ENCODE measurements at places on chromosomes 16 and 17.
A peak's percentile ranks its signal among the peaks of the same experiment; 100 is the strongest.

DNA sequence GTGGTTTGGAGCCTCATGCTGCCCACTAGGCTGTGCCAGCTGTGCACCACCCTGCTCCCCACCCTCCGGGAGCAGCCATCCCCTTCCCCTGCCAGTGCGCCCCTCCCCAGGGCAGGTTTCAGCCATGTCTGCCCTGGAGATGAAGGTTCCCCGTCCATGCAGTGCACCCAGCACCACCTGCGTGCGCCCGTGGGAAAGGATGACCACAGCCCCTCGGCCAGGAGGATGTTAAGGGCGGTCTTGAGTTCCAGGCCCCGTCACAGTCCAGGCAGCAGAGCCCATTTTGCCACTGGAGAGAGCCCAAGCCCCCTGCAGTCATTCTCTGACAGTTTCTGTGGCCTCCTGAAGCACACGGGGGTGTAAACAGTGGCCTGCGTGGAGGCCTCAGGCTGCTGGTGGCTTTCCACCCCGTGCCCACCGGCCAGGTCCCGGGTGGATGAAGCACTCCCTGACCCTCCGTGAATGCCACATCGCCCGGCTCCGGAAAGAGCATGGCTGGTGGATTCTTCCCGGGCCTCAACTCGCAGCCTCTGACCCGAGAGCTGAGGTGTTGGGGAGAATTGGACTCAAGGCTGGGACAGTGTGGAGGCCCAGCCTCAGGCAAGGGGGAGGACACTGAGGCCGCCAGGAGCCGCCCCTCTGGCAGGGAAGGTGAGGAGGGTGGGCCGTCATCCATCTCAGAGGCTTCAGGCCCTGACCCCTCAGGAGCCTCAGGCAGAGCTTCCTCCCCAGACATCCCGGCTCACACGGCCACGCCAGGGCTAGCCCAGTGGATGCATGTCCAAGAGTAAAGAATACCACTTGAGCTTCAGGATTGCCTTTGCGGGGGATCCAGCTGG is 69.7 kb upstream of the CHMP6 start:
- no peak for DNase-seq

DNA sequence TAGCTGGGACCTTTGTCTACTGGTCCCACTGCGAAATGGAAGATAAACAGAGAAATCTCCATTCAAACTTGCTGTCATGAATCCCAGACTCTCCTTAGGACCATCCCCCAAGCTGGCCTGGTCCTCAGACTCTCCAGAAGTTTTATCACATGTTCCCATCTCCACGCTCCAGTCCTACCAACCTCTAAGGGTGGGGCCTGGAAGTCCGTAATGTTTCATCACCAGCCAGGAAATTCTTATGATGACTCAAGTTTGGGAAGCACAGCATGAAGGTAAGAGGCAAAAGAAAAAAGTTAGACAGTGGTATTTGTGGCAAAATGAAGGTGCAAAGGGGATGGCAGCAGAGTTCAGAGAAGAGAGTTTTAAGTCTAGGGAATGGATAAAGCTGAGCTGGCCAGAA is 52.7 kb downstream of the ZNF18 start:
- no peak for DNase-seq

GRCh38 chr17:28112181-28112580 is 69.7 kb downstream of the NLK start:
- no peak for DNase-seq

DNA sequence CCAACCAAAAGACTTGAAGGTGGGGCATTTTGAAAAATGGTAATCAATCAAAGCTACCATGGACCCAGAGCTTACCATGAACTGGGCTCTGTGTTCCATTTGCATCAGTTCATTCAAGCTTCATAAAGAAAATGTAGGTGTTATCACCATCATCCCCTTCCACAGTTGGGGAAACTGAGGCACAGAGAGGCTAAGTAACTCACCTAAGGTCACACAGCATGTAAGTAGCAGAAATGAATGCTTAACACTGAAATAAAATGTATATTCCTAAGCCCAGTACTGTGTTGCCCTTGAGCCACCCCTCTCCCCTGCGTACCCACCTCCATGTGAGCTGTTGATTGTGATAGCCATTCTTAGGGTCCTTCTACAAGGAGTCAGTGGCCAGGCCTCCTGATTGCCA is 83.6 kb downstream of the VAT1L start:
- DNase-seq, result no peak

GRCh38 chr16:89241187-89242007 is 23.9 kb downstream of the ZNF778 start:
- peak; percentile 63 for DNase-seq

GRCh38 chr17:33615861-33616260 is 322.8 kb upstream of the ASIC2 start:
- DNase-seq, result no peak

GRCh38 chr16:87608400-87608985 is 6.2 kb downstream of the JPH3 start:
- no peak for DNase-seq

GRCh38 chr17:77506371-77506991 is 365.7 kb downstream of the SEC14L1 start:
- no peak for DNase-seq

DNA sequence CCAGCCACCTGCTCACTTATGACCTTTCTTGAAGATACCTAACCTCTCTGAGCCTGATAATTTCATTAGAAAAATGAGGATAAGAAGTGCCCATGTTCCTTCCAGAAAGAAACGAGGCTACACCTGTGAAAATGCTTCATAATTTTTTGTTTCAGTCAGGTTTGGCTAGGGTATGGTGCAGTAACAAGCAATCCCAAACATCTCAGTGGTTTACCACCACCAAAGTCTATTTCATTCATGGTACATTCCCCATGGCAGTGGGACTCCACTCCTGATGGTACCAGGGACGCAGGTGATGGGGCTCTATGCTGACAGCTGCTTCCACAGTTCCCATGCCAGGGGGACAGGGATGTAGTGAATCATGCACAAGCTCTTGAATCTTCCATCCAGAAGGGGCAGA is 147.6 kb upstream of the CES5A start:
- DNase-seq, result no peak

DNA sequence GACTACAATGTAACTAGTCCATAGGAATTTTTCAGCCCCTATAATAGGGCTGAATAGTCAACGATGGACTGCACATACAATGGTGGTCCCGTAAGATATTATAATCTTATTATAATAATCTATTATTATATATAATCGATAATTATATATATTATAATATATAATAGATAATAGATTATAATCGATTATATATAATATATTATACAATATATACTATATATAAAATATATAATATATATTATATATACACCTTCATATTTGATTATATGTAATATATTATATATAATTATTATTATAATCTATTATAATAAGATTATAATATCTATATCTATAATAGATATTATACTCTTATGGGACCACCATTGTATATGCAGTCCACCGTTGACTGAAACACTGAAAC is 238.8 kb downstream of the XYLT1 start:
- no peak for DNase-seq

DNA sequence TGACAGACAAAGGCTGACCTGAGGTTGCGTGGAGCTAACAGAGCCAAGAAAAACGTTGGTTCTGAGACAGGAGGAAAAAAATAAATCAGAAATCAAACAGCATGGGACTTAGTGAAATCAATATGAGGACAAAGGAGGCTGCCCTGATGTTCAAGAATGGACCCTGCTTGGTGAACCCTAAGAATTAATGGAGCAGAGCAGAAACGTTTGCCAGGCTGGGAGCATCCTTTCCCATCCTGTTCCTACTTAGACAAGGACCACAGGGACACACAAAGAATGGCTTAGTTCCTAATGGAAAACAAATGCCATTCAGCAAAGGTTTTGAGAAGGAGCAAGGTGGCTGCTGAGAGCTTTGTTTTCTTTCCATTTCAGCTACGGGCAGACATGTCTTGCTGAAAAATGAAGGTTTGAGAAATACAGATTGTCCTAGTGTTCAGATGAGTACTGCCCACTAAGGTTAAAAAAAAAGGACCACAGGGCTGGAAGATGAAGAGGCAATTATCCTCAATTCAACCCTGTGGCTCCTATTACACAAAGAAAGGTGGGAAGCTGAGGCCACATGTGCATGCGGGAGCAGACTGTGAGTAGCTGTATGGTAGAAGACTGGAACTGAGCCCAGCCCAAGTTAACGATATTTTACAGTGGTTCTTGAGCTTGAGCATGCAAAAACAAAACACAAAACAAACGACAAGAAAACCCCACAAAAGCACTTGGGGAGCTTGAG is 230.1 kb downstream of the SLC39A11 start:
- DNase-seq, result no peak

DNA sequence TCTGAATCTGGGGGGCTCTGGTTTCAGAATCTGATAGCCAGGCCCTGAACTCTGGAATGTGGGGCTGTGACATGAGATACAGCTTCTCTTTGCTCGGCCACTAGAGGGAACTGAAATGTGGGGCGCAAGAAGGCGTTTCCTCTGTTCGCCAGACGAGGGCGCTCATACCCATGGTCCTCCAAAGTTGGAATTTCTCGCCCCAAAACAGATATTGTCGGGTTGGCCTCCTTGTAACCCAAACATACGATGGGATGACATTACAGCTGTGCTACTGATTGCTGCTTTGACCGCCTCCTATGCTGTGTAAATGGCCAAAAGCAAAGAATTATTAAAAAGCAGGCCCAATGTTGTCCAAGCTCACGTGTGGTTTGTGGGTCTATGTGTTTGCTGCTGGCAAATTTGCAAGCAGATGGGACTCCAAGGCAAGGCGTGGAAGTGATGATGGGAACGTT is 13.1 kb upstream of the MSI2 start:
- peak; percentile 62 for DNase-seq
